ENCODE measurements at places on chromosomes 11 and 22.

- no peak for DNase-seq
Measured at GRCh38 chr11:20156876-20157613, 3.2 kb downstream of the DBX1 start.

GRCh38 chr11:86938900-86939880 lies 16.0 kb downstream of the FZD4 start:
- no peak for DNase-seq

- no peak for DNase-seq
Measured at GRCh38 chr11:10982704-10983510, 125.1 kb upstream of the ZBED5 start.

DNA sequence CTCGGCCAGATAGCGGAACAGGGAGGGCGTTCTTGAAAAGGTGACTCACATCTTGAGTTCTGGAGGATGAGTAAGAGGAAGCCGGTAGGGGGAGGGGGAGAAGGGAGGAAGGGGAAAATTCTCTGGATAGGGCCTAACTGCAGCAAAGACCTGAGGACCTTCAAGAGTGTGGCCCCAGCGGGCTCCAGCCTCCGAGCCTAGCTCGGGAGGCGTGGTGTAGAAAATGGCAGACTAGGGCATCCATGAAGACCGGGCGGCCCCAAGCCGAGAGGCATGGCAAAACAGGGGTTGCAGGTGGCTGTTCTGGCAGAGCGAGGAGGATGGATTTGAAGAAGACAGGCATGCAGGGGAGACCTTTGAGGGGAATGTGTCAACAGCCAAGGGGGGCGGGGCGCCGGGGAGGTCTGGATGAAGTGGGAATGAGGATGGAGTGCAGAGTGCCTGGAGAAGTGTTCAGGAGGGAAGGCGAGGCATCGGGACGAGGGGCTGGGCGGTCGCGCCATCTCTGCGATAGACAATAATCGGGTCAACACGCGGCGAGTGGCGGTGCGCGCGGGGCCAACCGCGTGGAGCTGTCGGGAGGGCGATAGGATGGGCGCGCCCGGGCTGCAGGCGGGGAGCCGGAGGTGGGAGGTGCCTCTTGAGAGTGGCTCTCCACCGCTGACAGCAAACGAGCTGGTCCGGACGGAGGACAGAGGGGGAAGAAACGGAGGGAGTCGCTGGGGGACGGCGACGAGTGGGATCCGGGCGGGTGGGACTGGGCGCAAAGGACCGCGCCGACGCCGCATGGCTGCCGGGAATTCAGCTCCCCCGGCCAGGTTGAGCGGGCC lies 40.0 kb upstream of the CREB3L1 start:
- DNase-seq: peak; percentile 78

GRCh38 chr11:122755409-122755808 lies 82.9 kb upstream of the CRTAM start:
- no peak for DNase-seq

DNA sequence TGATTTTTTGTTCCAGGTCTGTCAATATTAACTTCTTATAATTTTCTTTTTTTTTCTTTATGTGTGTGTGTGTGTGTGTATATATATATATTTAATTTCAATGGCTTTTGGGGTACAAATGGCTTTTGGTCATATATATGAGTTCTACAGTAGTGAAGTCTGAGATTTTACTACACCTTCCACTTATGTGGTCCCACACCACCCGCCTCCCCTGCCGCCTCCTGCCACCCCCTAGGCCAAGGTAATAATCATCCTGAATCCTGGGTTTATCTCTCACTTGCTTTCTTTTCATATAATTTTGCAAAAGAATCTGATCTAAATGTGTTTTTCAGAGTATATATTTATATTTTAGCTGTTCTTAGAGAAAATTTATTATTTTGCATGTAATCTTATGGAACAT lies 11.1 kb downstream of the NEAT1 start:
- no peak for DNase-seq

- no peak for DNase-seq
Measured at GRCh38 chr11:12092714-12093113, 17.7 kb upstream of the MICAL2 start.

GRCh38 chr11:12291313-12291712 lies 86.1 kb upstream of the PARVA start:
- no peak for DNase-seq

GRCh38 chr11:613369-613968 lies 2.3 kb downstream of the IRF7 start:
- peak; percentile 80 for DNase-seq

GRCh38 chr22:49962012-49962750 lies 1.6 kb downstream of the PIM3 start:
- peak; percentile 86 for DNase-seq

DNA sequence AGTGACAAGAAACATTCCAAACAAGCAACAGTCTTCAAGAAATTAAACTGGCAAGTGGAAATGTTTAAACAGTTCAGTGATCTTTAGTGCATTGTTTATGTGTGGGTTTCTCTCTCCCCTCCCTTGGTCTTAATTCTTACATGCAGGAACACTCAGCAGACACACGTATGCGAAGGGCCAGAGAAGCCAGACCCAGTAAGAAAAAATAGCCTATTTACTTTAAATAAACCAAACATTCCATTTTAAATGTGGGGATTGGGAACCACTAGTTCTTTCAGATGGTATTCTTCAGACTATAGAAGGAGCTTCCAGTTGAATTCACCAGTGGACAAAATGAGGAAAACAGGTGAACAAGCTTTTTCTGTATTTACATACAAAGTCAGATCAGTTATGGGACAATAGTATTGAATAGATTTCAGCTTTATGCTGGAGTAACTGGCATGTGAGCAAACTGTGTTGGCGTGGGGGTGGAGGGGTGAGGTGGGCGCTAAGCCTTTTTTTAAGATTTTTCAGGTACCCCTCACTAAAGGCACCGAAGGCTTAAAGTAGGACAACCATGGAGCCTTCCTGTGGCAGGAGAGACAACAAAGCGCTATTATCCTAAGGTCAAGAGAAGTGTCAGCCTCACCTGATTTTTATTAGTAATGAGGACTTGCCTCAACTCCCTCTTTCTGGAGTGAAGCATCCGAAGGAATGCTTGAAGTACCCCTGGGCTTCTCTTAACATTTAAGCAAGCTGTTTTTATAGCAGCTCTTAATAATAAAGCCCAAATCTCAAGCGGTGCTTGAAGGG lies 6.0 kb downstream of the MALAT1 start:
- DNase-seq: no peak

- DNase-seq: no peak
Measured at GRCh38 chr11:62726156-62726914, 922 bp downstream of the HNRNPUL2 start.

- no peak for DNase-seq
Measured at GRCh38 chr22:47129902-47130635, 367.6 kb downstream of the TBC1D22A start.

GRCh38 chr22:25853501-25854284 lies 111.7 kb downstream of the MYO18B start:
- DNase-seq: no peak

GRCh38 chr22:33324228-33324627 lies 266.0 kb upstream of the SYN3 start:
- no peak for DNase-seq

GRCh38 chr11:77590194-77590782 lies 535 bp downstream of the AQP11 start:
- DNase-seq: no peak

DNA sequence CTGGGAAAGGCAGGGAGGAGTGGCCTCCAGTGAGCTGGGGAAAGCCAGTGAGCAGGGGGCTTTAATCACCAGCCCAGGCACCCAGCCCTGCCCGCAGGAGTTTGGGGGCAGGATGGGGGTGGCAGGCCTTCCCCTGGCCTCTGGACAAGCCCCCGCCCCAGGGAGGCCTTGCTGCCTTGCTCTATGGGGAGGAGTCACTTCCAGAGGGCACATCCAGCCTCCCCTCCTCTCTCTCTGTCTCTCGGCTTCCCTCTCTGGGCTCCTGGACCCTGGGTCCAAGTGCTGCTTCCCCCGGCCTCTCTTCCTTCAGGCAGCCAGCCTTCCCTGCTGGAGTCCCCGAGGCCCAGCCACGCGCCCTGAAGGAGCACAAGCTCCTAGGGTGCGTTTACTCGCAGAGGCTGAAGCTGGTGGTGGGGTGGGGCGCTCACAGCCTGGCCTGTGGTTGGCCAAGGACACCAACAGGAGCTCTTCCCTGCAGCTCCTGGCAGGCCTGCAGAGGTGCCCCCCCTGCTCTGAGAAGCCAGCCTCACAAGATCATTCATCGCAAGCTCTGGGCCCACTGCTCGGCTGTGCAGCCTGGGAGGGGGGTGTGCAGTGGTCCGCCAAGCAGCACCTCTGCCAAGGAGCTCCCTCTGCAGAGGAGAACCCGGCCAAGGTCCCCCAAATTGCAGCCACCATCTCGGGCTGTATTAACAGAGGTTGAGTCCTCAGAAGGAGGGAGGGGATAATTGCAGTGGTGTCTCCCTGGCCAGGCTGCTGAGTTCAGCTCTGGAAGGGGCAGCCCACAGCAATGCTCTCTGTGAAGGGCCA lies 25.4 kb downstream of the OSBPL5 start:
- DNase-seq: no peak

- no peak for DNase-seq
Measured at GRCh38 chr11:18384157-18384641, 10.2 kb upstream of the LDHA start.

GRCh38 chr11:45476126-45476525 lies 189.3 kb downstream of the CHST1 start:
- no peak for DNase-seq

DNA sequence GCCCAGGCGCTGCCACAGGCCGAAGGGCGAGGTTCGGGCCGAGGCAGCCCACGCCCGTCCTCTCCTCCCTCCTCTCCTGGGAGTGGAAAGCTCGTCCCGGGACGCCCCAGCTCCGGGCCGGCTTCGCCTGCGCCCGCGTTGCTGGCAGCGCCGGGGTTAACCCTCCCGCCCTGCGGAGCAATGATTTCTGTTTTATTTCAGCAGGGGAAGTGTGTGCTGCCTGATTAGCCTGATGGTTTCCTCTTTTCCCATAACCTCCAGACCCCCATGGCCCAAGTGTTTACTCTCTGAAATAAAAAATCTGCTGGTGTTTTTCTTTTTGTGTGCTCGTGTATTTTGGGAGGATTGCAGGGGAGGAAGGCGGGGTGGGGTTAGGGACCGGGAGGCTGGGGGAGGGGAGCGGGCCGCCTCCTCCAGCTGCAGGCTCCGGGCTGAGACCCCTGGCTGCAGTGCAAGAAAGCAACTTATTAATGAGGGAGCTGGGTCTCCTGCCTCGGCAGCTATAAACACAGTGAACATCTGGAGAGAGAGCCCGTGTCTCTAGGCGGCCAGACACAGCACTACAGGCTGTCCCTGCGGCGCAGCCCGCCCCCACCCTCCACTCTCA lies 38.6 kb downstream of the ETS1 start:
- DNase-seq: no peak

DNA sequence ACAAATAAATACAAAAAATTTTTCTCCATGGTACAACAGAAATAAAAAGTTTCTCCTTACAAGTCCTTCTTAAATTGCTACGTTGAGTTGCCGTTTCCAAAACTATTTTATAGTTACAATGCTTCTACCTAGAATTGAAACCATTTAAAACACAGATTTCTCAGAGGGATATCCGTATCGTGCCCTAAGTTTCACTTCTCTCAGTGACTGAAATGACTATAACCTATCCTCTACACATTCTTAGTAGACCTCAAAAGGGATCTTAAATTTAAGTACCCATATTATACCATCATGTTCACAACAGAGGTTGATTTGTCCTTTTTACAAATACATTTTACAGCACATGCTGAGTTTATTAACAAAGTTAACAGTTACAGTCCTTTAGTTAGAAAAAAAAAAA lies 44.1 kb downstream of the USP28 start:
- no peak for DNase-seq

GRCh38 chr22:19038164-19038546 lies 84.1 kb downstream of the DGCR2 start:
- DNase-seq: no peak

- DNase-seq: no peak
Measured at GRCh38 chr11:132234878-132235277, 864.5 kb downstream of the NTM start.

GRCh38 chr11:35621620-35622019 lies 3.4 kb downstream of the FJX1 start:
- no peak for DNase-seq

GRCh38 chr22:48836673-48837340 lies 990.9 kb downstream of the BRD1 start:
- no peak for DNase-seq

- peak; percentile 37 for DNase-seq
Measured at GRCh38 chr22:50306753-50307749, at the start of gene PLXNB2. TSS of gene PLXNB2 (minus strand) at chr22:50307646. CDS start at chr22:50290584, 17,062 bp downstream.

- DNase-seq: no peak
Measured at GRCh38 chr11:17415523-17416104, 27.2 kb upstream of the KCNJ11 start.

GRCh38 chr22:31346733-31347250 lies 646 bp upstream of the PATZ1 start:
- peak; percentile 31 for DNase-seq

DNA sequence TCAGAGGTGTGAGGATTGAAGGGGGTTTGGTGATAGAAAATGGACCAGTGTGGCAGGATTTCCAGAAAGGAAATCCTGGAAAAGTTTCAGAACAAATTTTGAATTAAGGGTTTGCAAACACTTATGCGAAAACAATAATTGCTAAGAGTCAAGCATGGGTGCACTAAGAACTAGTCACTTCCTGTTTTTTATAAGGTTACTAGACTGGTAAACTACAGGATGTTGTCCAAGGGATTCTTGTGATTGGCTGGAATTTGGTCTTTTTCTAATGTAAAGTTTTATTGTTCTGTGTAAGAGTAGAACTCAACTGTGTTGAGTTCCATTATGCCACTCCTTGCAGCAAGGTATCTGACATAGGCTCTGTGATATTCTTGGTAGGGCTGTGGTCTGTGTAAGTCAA lies 54.1 kb downstream of the LIF start:
- DNase-seq: no peak

DNA sequence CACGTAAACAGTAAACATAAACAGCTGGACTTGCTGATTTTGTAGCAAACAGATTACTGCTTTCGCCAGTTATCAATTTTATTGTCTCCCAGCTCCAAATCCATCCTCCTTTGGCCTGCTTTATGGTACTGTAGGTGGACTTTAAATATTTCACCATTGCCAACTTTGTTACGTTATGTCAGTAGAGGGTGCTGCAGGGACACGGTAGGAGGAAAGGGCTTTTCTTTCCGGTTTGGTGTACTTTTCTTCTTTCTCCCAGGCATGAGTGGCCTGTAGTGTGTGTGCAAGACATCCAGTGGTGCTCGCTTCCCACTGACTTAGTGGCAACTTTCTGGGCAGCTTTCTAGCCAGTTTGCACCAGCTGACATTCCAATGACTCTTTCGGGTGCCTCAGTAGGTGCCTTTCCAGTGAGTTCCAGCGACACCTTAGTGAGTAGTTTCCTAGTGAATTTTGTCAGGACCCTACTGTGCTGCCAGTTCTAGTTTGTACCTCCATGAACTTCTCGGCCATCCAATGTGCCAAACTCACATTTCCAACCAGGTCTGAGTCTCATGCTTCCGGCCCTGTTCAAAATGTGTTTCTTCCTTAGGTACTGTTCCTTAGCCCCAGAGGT lies 267.6 kb upstream of the TENM4 start:
- no peak for DNase-seq

DNA sequence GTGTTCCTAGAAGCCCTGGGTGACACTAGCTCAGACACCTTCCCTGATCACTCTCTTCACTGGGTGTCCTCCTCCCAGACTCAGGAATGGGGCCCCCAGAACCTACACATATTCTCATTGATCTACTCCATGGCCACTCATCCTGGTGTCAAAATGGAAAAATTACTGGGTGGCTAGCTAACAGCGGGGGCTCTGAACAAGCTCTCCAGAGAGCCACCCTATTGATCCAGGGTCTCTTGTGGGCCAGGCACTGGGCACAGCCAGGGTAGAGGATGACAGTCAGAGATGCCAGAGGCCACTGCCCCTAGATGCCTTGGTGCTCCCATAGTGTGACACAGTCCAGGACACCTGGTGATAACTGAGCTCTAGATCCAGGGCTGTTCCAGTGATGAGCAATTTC lies 393.1 kb downstream of the SOX6 start:
- DNase-seq: no peak
